ENCODE measurements at places on chromosomes 4 and X.

GRCh38 chrX:112641449-112641848 lies 38.3 kb downstream of the LHFPL1 start:
- no peak for DNase-seq

- no peak for DNase-seq
Measured at GRCh38 chr4:150261571-150261970, 183.3 kb downstream of the DCLK2 start.

GRCh38 chrX:1894740-1895139 lies 279.9 kb downstream of the ASMT start:
- DNase-seq: no peak

GRCh38 chr4:107725281-107725859 lies 5.3 kb upstream of the PAPSS1 start:
- DNase-seq: no peak

GRCh38 chr4:45668128-45668527 lies 455.7 kb downstream of the GABRG1 start:
- DNase-seq: no peak

- DNase-seq: no peak
Measured at GRCh38 chr4:52081216-52081615, 30.1 kb downstream of the SPATA18 start.

DNA sequence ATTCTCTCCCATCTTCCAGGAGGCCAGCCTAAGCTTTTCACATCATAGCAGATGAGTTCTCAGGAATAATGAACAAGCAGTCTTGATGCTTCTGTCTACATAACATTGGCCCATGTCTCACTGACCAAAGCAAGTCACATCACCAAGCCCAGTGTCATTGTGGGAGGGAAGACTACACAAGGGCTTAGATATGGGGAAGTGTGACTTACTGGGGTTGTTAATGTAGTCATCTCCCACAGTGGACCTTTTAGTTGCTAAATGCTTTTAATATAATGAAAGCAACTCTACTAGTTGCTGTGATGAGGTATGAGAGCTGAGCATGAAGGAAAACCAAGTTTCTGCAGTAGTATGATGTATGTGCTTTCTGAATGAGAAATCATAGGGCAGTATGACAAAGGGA lies 40.5 kb downstream of the TSPAN7 start:
- DNase-seq: no peak

DNA sequence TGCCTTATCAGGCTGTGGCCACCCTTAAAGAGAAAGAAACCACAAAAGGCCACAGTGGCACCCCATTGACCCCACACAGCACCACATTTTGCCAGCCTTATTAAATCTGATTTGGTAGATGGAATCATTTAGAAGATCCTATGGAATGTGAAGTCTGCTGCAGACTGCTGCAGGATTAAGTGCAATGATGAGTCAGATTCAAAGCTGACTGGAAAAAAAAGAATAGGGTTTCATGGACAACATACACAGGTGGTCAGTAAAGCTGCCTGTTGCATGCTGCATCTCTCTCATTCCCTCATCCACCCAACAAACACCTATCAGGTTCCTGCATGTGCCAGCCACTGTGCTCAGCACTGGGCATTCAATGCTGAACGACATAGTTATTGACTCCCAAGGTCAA lies 56.6 kb downstream of the CHST7 start:
- DNase-seq: no peak

DNA sequence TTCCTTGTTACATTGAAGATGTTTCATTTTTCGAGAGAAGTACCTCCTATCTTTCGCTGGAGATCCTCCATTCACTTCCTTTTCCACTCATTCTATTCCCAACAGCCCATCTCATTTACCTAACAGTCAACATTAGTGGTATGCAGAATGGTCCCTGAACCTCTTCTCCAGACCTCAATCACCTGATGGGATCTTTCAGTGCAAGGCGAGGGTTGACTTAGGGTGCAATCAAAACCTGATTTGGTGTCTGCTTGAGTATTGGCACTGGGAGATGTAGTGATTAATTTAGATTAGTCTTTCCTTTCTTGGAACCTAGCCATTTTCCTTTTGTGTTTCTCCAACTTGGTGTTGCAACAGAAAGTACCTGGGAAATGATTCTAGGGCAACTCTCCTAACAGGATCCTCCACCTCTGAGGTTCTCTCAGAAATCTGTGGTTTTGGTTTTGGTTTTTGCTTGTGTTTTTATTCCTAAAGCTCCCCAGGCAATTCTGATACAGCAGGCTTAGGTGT lies 18.4 kb downstream of the DDX3X start:
- no peak for DNase-seq

- no peak for DNase-seq
Measured at GRCh38 chr4:4783847-4784246, 75.6 kb upstream of the MSX1 start.

DNA sequence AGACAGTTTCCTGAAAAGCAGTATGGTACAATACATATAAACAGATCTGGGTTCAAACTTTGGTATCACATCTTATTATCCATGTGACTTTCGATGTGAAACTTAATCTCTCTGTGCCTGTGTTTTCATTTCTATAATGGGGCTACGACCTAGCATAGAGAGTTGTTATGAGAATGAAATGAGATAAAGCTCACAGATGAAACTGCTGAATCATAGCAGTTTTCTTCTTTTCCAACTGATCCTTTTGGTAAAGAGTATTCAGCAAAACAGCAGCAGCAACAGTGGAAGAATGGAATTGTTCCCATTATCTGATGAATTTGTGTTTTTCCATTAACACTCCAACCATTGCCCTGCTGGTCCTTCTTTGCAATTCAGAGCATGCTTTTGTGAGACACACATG lies 16.3 kb downstream of the AMBN start:
- no peak for DNase-seq

DNA sequence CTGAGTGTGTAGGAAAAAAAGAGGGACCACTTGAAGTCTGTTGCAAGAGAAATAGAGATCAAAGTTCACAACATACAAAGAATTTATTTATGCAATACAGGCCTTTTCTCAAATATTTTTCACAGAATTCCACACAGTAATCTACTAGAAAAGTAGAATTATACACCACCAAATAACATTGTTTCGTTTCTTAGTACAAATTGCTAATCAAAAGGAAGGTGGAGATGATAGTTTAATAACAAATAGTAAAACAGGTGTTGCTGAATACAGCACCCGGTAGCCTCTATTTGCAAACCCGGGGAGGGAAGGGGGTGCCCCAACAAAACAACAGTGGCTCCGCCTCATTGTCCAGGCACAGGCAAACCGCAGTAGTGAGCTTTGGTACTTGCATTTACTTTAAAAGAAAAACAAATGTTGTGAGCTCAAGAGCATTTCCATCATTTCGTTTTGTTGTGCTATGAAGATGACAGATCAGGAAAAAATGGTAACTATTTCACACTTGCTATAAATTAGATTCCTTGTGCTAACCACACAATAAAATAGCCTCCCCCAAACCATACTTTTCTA lies 186.4 kb downstream of the DCLK2 start:
- no peak for DNase-seq

DNA sequence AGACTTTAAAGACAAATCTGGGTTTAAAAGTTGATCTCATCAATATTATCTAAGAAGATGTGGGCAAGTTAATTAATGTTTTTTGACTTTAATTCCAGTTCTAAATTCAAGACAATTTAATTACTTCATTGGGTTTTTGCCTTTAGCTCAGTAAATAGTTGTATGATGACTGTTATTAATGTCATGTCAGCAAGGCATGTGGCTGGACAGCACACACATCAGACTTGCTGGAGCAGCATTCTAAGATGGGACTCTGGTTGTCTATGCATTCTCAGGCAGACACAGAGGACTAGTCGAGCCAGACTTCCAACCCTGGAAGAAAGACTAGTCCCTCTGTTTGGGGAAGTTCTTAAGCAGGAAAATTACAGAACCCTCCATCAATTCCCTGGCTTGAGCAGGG lies 180.7 kb upstream of the GK2 start:
- DNase-seq: no peak

DNA sequence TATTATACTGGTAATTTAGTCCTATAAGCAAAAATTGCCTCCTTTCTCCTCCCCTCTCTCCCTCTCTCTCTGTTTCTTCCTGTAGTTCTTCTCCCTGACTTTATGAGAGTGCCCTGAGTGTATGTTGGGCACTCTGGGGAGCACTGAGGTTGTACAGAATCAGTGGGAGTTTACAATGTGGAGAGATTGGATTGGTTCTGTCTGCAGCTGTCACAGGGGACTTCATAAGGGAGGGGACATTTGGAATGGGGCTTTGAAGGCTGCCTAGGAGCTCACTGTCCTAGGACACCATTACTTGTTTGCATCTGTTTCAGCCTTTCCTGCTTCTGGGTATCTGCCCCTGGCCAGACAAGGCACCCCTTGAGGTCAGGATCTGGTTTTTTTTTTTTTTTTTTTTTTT lies 22.9 kb downstream of the SH3TC1 start:
- DNase-seq: no peak

GRCh38 chrX:47170861-47171692 lies 22.6 kb upstream of the UBA1 start:
- DNase-seq: no peak

- no peak for DNase-seq
Measured at GRCh38 chr4:121741751-121742150, 23.2 kb downstream of the SMIM43 start.

GRCh38 chr4:172147687-172148086 lies 334.5 kb downstream of the GALNTL6 start:
- no peak for DNase-seq

DNA sequence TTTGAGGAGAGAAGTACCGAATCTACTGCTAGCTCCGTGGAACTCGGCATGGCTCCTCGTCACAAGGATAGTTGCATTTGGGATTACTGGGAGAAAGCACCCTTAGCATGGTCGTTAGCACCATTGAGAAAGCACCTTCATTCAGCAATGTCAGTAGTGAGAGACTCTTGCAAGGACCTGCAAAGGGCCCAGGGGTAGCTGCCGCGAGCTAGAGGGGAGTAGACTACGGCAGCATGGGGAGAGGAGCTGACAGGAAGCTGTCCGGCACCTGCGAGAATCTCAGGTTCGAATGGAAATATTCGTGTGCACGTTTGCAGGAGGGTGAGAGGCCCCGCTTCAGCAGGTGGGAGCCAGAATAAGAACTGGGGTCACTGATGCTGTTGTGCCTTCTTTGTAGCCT lies 20.2 kb downstream of the TLR10 start:
- DNase-seq: no peak

GRCh38 chrX:134645936-134646543 lies 12.2 kb downstream of the PLAC1 start:
- DNase-seq: no peak

DNA sequence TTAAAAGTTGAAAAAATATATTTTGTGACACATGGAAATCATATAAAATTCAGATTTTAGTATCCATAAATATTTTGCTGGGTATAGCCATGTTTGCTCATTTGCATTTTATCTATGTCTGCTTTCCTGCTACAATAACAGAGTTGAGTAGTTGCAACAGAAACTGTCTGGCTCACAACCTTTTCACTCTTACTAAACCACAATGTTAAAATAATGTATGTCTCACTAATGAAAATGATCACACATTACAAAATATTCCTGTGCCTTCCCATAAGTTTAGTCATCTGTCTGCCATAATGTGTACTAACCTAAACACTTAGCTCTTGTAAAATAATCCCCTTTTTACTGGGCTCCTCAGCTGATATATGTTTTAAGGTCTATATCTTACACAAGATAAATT lies 174.0 kb upstream of the PRPS2 start:
- DNase-seq: no peak
